ENCODE measurements at places on chromosomes 3 and 15.
A peak's percentile ranks its signal among the peaks of the same experiment; 100 is the strongest.

- no peak for DNase-seq
These were observed 6.2 kb downstream of the STIMATE start for GRCh38 chr3:52891164-52891563.

DNA sequence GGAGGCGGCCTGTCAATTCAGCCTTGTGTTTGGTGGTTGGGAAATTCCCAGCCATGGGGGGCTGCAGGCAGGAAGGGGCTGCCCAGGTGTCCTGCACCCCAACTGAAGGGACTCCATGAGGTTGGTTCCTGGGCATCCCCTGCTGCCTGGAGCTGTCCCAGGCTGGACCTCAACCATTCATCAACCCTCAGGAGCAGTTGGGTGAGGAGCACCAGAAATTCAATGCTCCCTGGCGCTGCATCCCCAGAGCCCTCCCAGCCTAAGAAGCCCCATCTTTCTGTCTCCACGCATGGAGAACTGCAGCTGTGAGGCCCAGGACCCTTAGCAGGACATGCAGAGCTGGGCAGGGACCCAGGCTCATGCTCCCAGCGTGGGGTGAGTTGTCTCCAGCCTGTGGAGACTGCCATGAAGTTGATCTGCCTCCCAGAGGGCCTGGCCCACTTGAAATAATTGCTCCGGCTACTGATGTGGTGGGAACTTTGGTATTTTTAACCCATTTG lies 8.0 kb upstream of the SEMA3B start:
- DNase-seq: no peak

DNA sequence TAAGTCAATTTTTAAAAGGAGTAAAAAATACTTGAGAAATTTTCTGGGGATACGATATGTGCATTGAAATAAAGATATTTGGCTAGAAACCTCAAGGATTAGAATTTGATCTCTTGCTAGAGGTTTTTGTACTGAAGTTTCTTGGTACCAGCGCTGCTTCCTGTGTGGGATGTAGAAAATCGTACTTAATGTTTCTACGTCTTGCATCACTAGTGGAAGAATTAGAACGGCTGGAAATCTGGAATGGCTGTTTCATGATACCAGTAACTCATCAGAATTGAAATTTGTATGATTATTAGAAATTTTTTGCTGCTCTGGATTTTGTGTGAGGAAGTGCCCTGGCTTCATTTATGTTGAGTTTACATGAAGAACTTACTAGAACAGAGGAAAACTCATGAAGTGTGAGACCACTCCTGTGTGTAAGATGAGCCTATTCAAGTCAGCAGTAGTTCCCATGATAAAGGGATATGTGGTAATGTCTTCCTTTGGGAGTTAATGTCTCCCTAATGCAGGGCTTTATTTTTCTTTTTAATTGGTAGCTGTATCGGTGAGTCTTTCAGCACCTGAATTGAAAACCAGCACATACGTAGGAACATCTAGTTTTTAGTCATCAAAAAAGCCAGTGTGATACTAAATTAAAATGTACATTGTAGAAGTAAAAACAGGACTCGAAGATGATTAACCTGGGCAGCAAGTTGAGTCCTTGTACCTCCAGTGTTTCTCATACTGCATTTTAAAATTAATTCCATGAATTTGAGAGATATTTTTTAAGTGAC lies 3.2 kb downstream of the KBTBD8 start:
- no peak for DNase-seq

DNA sequence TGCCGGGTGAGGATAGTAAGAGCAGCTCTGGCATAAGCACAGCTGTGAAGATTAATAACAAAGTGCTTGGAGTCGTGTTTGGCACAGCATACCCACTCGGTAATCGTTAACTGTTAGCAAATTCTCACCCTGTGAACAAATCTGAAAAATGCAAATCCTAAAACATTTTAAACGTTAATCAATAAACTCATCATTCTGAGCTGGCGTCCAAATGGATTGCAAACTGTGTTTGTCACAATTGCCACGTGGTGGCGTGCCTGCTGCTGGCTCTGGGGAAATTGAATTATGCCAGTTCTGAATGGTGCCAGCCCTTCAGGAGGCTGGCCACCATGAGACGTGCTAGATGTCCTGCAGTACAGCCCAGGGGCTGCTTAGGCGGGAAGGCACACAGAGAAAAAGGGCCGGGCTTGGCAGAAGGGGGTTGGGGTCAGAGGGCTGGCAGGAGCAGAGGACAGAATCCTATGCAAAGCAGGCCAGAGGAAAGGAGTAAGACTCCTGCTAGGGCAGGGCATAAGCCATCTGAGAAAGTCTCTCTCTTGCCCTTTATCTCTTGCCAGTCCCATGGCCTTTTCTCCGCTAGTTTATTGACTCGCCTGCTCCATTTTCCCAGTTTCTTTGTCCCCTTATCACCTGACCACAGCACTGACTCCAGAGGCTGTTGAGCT lies 22.1 kb upstream of the POLG start:
- DNase-seq: no peak

DNA sequence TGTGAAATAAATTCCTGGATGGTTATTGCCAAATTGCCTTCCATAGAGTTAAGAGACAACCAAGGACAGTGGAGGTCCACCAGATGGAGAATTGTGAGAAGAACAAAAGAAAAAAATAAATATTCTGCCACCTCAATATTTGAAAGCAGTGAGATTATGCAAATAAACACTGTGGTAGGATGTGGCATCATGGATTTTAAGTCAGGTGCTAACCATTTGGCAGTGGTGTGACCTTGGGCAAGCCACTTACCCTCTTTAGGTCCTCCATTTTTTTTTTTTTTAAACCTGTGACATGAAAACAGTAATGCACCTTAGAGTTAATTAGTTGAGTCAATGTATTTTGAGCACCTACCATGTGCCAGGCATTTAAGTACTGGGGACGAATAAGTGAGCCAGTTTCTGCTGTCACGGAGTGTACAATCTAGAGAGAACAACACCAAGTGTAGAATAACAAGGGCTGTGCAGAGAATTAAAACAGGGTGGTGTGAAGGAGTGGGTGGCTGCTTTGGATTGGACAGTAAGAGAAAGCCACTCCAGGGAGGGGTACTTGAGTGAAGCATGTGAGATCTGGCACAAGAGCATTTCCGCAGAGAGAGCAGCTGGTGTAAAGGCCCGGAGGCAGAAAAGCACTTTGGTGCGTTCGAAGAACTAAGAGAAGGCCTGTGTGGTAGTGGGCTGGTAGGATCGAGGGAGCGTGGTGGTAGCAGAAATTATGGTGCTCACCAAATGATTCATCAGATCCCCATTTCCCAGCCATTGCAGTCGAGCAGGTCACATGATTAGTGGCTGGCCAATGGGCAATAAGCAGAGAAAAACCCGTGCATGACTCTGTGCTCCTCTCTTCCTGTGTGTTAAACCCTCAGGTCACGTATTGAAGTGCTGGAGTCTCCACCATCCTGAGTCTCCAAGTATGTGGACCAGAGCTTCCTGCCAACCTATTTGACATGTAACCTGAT lies 39.2 kb downstream of the CCK start:
- no peak for DNase-seq

GRCh38 chr3:141337523-141337854 lies 30.8 kb upstream of the ZBTB38 start:
- no peak for DNase-seq

- peak; percentile 38 for DNase-seq
These were observed 35.7 kb downstream of the MGA start for GRCh38 chr15:41695750-41696436.

- DNase-seq: no peak
These were observed 3.3 kb upstream of the EHD4 start for GRCh38 chr15:41975669-41976068.

DNA sequence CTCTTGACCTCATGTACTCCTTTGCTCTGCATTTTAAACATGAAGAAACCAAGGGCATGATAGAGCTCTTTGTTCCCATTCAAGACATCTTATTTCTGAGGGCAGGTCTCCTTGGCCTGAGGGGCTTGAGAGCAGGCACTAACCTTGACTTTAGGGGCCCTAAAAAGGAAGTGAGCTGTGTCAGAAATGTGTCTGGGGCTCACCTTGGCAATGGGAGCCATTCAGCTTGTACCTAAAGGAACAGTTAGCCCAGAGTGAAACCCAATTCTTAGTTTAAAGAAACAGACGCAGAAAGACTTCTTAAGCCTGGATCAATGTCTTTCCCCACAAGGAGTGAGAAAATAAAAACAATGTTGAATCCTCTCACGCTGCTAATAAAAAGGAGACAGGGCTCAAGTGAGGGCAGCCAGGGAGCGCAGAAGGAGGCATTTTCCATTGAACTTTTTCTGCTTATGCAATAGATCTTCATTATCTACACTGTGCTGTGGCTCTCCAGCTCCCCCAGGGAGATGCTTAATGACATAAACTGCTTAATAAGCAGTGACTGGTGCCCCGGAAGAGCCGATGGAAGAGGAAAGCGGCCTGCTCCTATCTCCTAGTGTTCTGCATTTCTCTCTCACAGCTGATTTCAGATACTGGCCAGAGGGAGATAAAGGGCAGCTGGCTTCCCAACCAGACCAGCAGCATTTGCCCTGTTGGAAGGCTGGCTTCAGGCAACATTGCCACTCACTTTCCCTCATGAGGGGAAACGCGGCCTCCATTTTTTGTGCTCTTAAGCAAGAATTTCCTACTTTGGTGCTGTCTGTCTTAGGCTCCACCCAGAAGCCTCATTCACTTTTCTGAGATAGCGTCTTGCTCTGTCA lies 152.0 kb downstream of the OPA1 start:
- no peak for DNase-seq

GRCh38 chr3:4264040-4264439 lies 39.1 kb upstream of the SETMAR start:
- DNase-seq: no peak

DNA sequence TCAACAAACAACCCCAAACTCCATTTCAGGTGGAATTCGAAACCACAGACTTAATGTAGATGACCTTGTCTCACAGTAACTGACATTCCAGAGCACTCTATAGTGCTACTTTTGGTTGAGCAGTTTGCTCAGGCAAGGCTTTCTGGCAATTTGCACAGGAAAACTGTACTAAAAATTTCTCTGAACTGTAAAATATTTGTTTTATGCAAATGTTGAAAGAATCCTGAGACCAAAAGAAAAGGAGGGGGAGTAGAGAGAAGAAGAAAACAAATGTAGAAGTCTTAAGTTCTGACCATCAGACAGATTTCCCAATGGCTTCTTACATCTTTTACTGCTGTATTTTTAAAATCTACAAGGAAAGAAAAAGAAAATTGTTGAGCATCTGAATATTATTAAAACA lies 53.5 kb downstream of the DTWD1 start:
- DNase-seq: no peak

GRCh38 chr3:128432971-128433836 lies 33.5 kb downstream of the DNAJB8 start:
- no peak for DNase-seq

- DNase-seq: no peak
These were observed 10.7 kb upstream of the CAMK1 start for GRCh38 chr3:9780458-9780812.

DNA sequence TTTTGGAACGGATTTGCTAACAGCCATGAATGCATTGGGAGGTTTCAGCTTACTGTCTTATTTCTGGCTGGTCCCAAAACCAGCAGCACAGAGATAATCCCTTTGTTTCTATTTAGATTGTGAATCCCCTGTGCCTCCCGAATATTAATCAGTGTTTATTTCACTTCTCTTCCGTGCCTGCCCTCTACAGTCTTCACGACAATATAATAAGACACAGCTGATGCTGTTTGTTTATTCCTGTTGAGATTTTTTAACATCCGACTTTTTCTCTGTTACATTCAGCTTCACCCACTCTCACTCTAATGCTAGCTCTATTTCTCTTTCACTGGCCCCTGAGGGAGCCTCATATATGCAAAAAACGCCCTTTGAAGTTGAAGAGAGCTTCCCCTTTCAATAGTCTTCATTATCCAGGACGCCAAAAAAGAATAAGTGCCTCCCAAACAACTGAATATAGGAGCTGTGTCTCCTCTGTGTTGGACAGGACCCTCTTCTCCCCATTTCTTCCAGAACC lies 995.3 kb downstream of the ROBO2 start:
- DNase-seq: no peak

- DNase-seq: no peak
These were observed 2.9 kb downstream of the ALG1L2 start for GRCh38 chr3:130084436-130084980.

DNA sequence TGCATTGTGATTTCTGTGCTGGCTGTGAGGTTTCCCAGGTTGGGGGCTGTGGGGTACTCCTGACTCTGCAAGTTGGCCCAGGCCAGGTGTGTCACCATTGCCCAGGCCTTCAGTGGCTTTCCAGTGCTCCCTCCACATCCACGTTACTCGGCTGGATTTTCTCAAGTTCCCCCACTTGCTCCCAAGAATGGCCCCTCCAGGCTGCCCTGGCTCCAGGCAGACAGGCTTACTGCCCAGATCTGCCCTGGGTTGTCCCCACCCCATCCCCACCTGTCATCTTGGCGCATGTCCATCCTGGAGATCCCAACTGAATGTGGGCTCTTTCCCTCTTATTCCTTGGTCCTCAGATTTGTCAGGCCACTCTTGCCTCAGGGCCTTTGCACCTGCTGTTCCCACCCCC lies 3.6 kb downstream of the APBA2 start:
- no peak for DNase-seq

GRCh38 chr3:13364602-13365271 lies 55.4 kb downstream of the NUP210 start:
- DNase-seq: no peak

DNA sequence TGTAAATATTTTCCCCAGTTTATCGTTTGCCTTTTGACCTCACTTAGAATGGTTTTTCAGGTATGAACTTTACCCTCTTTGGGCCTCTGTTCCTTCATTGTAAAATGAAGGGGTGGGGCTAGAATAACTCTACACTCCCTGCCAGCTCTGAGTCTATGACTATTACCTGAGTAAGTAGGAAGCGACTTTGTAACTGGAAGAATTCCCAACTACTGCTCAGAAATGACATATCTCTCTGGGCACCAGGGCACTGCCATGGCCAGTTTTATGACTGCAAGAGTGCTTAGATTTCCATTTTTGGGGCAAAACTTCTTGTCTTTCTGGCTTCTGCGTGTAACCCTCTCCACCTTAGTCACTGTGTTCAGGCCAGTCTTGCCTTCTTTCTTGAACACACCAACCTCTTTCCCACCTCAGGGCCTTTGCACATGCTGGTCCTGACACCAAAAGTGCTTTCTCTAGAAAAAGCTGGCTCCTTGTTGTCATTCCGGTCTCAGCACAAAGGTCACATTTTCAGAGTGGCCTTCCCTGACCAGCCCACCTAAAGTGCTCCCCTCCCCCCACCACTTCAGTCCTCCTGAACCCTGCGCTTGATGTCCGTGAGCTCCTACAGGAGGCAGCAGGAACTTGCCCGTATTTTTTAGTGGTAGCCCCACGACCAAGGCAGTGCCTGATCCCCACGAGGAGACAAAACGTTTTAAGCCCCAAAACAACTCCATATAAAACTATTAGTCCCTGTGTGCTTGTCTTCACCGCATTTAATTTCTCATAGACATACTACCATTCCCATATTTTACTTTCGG lies 25.6 kb downstream of the CDCP1 start:
- no peak for DNase-seq

GRCh38 chr3:183662099-183662498 lies 26.7 kb downstream of the KLHL24 start:
- no peak for DNase-seq

DNA sequence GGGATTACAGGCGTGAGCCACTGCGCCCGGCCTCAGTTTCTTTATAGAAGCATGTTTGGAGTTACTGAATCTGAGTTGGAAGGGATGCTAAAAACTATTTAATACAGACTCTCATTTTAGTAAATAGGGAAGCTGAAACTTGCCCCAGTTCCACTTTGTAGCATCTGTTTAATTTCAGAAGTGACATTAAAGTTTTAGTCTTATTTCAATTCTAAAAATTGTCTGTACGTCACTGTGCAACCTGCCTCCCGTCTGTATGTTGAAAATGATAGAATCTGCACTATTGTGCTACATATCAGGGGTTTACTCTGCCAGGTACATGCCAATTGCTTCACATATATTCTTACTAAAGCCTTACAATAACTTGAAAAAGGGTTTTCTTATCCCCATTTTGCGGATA lies 15.3 kb downstream of the CNOT10 start:
- no peak for DNase-seq
